ENCODE measurements at places on chromosomes 3 and 15. TPM values are rescaled to one million over a fixed set of nuclear protein-coding genes. Genes with fewer than 3 reads are reported as not detected.
A peak's percentile ranks its signal among the peaks of the same experiment; 100 is the strongest.

Gene NEK4
- total RNA-seq = 27.9 TPM

DNA sequence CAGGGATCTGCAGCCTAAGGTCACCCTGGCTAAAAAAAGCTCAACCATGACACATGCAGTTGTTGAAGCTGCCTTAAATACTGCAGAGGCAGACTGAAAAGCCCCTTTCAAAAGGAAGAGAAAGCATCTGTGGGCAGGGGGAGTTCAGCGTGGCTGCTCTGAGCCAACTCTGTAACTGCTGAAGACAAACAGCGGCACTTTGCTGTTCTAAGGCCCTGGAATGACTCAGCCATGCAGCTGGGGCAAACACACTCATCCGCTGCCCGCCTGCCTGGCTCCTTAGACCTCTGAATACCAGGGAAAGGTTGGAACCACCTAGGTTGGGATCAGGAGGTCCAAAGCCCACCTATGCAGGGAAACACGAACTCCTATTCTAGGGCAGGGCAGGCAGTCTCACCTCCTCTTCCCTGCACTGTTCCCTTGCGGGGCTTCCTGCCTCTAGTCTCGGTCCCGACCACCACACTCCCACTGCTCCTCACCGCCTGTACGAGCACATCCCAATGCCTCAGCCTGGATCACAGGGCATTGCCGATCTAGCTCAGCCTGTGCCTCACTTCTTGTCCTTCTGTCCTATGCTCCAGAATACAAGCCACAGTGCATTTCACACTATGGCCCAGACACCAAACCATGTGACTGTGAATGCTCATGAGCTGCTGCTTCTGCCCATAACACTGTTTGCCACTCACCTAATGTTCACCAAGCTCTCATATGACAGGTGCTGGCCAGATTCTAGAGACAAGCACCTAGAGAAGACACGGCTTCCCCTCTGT, 6.6 kb upstream of the MUSTN1 start:
- no peak overlapping the region for H3K27ac ChIP-seq
- H3K4me3 ChIP-seq = no peak overlapping the region
- peaks cover 30% of the 10 kb centered on the region for H3K36me3 ChIP-seq
- H3K4me1 ChIP-seq = peaks cover 4% of the 10 kb centered on the region
- H3K27me3 ChIP-seq = no peaks in the 10 kb centered on the region
- no peak for DNase-seq

DNA sequence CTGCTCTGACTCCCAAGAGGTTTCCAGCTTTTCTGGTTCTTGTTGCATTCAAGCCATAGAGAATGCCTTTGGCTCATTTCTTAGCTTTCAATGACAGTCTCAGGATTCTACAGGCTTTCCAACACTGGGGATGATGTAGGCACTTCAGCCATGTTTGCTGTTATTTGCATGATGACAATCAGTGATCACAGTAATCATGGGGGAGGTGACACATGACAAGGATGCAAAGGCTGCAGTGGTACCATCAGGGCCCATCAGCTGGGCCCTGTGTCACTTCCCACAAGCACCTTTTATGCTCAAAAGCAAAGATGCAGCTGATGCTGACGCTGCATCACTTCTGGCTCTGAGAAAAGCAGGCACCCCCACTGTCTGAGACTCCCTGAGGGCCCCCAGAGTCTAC, 18.6 kb downstream of the EPHB1 start:
- no peak overlapping the region for H3K27ac ChIP-seq
- no peak for DNase-seq
- no peaks in the 10 kb centered on the region for H3K4me1 ChIP-seq
- H3K27me3 ChIP-seq = no peaks in the 10 kb centered on the region

- no peaks in the 10 kb centered on the region for H3K27me3 ChIP-seq
- H3K4me1 ChIP-seq = no peaks in the 10 kb centered on the region
- H3K4me3 ChIP-seq = no peak overlapping the region
- no peak for DNase-seq
- no peak overlapping the region for H3K27ac ChIP-seq
These were observed 73.8 kb upstream of the HEG1 start for GRCh38 chr3:125129512-125129997.

DNA sequence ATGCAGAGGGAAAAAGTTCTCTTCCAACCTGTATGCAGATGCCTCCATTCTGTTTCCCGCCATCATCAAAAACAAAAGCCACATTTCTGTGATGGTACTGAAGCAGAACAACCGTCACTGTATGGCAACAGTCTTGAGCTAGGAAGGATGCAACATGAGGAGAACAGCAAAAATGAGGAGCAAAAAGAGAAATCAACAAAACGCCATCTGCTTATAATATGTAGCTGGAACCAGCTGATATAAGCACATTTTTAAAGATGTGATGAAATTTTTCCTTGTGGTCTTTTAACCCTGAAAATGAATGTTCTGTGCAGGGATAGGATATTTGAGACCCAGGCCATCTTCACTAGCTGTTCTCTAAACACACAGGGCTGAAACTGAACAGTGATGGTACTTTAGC, 287.0 kb downstream of the ZIC4 start:
- DNase-seq = no peak
- no peak overlapping the region for H3K27ac ChIP-seq
- H3K27me3 ChIP-seq = no peaks in the 10 kb centered on the region

DNA sequence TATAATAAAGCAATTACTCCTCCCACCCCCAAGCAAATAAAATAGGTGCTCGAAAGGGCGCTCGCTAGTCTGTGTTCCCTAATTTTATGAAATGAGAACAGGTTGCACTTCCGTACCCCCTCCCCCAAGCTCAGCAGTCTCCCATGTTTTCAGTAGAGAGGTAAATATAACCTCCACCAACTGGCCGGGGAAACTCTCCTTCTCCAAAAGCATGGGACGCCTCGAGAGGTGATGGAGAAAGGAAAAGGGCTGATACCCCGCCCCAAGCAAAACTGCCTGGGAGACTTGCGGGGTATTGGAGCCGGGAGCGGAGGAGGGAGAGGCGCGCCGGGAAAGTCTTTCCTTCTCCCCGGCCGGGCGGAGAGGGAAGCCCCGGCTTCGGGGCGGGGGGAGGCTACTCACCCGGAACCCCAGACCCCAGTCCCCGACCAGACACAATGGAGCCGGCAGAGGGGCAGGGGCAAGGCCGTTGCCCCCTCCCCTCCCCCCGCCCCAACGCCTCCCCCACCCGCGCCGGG, 605 bp downstream of the DCUN1D1 start:
- peak; percentile 63 for DNase-seq
- no peaks in the 10 kb centered on the region for H3K36me3 ChIP-seq
- peak overlapping the region; percentile 89 for H3K4me3 ChIP-seq
- H3K27me3 ChIP-seq = no peaks in the 10 kb centered on the region

- no peaks in the 10 kb centered on the region for H3K27me3 ChIP-seq
- H3K4me1 ChIP-seq = no peaks in the 10 kb centered on the region
- DNase-seq = no peak
- no peak overlapping the region for H3K27ac ChIP-seq
These were observed 62.5 kb downstream of the TRIM69 start for GRCh38 chr15:44798826-44799225.

Gene GABRR3
- not detected for total RNA-seq

- no peak for DNase-seq
- H3K27ac ChIP-seq = no peak overlapping the region
- H3K36me3 ChIP-seq = no peaks in the 10 kb centered on the region
These were observed 217.6 kb downstream of the TPRG1 start for GRCh38 chr3:189389346-189389745.

DNA sequence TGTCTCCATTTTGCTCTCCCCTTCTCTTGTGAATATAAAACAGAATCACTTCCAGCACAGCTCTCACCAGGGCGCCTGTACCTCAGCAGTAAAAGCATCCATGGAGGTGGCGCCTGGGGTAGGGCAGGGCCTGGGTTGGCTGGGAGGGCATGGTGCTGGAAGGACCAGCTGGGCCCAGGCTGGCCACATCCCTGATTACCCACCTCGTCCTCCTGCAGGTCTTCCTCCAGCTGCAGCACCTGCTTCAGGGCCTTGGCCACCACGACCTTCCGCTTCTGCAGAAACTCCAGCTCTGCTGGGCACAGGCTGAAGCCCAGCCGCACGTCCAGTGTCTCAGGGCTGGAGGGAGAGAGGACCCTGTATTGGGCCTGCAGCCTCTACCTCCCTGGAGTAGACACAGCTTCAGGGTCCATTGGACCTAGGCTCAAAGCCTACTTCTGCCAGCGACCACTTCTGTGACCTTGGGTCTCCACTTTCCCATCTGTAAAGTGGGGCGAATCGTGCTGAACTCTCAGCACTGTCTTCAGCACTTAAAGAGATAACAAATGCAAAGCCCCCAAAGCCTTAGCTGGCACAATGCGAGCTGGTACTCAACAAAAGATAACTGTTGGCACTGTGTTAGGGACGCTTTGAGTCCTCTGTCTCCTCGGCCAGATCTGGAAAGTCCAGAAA, 23.8 kb downstream of the PLA2G4E start:
- no peak overlapping the region for H3K27ac ChIP-seq
- H3K27me3 ChIP-seq = no peaks in the 10 kb centered on the region
- no peak for DNase-seq

Gene OR5K2
- total RNA-seq = not detected

DNA sequence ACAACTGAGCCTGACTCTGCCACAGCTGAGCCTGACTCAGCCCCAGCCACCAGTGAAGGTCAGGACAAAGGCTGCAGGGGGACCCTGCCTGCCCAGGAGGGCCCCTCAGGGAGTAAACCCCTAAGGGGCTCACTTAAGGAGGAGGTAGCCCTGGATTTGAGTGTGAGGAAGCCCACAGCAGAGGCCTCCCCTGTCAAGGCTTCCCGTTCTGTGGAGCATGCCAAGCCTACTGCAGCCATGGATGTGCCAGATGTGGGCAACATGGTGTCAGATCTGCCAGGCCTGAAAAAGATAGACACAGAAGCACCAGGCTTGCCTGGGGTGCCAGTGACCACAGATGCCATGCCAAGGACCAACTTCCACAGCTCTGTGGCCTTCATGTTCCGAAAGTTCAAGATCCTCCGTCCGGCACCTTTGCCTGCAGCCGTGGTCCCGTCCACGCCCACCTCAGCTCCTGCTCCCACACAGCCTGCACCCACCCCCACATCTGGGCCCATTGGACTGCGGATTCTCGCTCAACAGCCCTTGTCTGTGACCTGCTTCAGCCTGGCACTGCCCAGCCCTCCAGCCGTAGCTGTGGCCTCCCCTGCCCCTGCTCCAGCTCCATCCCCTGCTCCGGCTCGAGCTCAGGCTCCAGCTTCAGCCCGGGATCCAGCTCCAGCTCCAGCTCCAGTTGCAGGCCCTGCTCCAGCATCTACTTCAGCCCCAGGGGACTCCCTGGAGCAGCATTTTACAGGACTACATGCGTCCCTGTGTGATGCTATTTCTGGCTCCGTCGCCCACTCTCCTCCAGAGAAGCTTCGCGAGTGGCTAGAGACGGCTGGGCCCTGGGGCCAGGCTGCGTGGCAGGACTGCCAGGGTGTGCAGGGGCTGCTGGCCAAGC, 6.2 kb downstream of the C15orf39 start:
- peaks cover 16% of the 10 kb centered on the region for H3K4me1 ChIP-seq
- no peaks in the 10 kb centered on the region for H3K27me3 ChIP-seq

Gene ZNF385D
- total RNA-seq = 8.9 TPM

Gene SENP8
- total RNA-seq = 4.8 TPM

- H3K27me3 ChIP-seq = no peaks in the 10 kb centered on the region
- no peak overlapping the region for H3K4me3 ChIP-seq
- H3K4me1 ChIP-seq = peaks cover 5% of the 10 kb centered on the region
- no peak overlapping the region for H3K27ac ChIP-seq
These were observed 51.4 kb downstream of the HES1 start for GRCh38 chr3:194187233-194187944.

Gene LRRIQ4
- total RNA-seq = not detected

Gene PAK6
- 11.9 TPM for total RNA-seq

DNA sequence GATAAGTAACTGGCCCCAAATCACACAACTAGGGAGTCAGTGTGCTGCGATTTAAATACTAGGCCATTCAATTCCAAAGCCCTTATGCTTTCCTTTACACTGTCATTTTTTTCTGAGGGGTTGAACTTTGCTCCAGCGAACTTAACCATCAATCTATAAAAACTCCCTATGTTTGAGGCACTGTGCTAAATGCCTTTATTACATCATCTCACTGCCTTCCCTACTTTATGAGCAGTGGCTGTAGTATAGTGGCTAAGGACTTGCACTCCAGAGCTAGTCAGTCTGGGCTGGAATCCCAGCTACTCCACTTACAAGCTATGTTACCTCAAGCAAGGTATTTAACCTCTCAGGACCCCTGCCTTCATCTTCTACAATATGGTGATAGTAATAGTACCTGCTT, 26.9 kb upstream of the WDR72 start:
- H3K4me3 ChIP-seq = no peak overlapping the region
- no peaks in the 10 kb centered on the region for H3K27me3 ChIP-seq
- no peaks in the 10 kb centered on the region for H3K4me1 ChIP-seq
- no peak overlapping the region for H3K27ac ChIP-seq

DNA sequence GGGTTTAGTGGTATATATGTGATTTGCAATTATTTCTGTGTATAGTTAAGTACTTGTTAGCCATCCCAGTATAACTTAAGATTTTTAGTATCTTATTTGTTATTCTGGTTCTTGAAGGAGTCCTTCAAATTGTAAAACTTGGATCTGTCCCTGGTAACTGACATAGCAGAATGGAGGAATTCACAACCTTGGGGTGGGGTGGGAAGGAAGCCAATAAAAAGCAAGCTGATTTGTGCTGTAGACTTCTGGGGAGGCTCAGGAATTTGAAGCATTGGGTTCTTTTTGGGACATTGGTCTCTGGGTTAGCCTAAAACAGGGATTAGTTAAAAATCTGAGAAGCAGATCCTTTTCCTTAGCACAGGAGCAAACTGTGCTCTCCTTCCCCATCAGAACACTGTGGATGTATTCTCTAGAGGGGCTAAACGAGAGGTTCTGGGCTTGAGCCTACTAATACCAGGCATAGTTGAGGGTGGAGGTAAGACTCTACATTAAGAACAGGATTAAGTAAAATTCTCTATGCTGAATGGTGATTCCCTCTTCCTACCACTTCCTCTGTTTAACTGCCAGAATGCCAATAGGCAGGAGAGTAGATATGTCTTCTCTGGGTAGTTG, 42.2 kb downstream of the GMPS start:
- no peak overlapping the region for H3K4me3 ChIP-seq
- H3K36me3 ChIP-seq = peaks cover 4% of the 10 kb centered on the region
- H3K4me1 ChIP-seq = no peaks in the 10 kb centered on the region

Gene LRRC58
- 23.1 TPM for total RNA-seq

DNA sequence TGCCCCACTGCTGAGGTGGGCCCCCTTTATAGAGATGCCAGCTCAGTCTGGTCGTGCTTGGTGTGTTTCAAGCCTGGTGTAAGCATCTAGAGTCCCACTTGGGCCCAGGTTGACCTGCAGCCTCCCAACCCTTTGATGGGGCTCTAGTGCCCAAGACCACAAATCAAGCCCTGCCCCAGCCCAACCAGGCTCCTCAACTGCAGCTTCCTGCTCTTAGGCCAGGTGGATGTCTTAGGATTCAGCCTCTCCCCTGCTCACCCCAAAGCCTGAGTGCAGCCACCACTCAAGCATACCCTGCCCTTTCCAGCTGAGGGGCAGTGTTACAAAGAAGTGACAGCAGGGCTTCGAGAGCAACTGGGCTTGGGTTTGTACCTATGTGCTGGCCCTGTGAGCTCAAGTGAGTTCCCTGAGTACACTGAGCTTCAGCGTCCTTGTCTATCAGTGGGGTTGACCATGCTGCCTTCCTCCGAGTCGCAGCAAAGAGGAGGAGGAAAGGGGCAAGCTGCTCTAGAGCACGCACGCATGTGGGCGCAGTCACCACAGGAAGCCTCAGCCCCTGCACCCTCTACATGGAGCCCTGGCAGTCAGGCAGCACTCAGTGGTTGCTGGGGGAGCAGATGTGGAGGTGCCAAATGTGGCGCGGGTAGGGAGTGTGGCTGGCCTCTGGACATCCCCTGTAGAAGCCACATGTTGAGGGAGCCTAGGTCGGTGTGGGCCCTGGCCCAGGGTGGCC, 120.7 kb downstream of the EEFSEC start:
- H3K36me3 ChIP-seq = no peaks in the 10 kb centered on the region
- no peak overlapping the region for H3K4me3 ChIP-seq
- no peaks in the 10 kb centered on the region for H3K27me3 ChIP-seq
- peaks cover 5% of the 10 kb centered on the region for H3K4me1 ChIP-seq
